ENCODE measurements at places on chromosomes 3 and 15.

- DNase-seq = no peak
Measured at GRCh38 chr3:4547799-4548198, 54.7 kb downstream of the ITPR1 start.

DNA sequence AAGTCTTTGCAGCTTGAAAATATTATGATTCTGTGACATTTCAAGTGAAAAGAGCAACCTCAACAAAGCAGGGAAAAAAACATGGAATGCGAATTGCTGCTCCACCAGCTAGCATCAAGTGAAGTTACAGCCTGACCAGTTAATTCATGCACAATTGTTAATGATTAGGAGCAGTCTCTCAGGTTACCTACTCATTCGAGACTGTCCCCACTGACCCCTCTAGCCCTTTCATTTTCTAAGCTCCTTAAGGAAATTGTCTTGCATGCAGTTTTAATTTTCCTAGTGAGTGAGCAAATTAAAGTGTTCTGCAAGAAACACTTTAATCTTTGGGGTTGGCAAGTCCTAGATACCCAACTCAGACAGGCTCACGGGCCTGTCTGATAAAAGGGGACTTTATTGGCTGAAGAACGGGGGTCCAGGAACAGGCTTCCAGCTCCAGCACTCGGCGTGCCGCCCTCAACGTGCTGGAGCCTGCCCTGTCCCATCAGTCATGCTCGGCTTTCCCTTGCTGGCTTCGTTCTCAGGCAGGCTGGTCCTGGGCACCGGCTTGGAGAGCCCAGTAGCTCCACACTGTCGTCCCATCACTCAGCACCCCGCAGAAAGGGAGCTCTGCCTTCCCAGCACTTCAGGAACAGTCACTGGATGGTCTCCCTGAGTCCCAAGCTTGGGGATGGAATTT lies 18.3 kb downstream of the PODXL2 start:
- DNase-seq = no peak

- no peak for DNase-seq
Measured at GRCh38 chr15:93223803-93224202, 134.8 kb upstream of the RGMA start.

DNA sequence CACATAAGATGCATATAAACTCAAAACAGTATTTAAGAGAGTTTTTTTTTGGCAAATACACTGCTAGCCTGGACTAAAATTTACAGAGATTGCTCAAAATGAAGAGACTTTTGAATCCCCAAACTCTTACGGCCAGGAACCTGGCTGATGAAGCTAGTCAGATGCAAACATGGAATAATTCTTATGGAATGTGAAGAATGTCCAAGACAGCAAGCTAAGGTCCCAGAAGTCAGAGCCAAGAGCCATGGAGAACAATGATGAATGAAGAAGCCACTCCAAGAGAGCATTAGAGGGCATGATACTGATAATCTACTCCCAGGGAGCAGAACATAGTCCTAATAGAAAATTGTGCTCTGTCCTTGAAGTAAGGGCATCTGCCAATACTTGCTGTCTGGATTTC lies 705.5 kb downstream of the DIPK2A start:
- DNase-seq = no peak

GRCh38 chr3:47984075-47984728 lies 32.0 kb downstream of the MAP4 start:
- no peak for DNase-seq

- DNase-seq = no peak
Measured at GRCh38 chr3:102024270-102024904, 175.1 kb downstream of the NFKBIZ start.

DNA sequence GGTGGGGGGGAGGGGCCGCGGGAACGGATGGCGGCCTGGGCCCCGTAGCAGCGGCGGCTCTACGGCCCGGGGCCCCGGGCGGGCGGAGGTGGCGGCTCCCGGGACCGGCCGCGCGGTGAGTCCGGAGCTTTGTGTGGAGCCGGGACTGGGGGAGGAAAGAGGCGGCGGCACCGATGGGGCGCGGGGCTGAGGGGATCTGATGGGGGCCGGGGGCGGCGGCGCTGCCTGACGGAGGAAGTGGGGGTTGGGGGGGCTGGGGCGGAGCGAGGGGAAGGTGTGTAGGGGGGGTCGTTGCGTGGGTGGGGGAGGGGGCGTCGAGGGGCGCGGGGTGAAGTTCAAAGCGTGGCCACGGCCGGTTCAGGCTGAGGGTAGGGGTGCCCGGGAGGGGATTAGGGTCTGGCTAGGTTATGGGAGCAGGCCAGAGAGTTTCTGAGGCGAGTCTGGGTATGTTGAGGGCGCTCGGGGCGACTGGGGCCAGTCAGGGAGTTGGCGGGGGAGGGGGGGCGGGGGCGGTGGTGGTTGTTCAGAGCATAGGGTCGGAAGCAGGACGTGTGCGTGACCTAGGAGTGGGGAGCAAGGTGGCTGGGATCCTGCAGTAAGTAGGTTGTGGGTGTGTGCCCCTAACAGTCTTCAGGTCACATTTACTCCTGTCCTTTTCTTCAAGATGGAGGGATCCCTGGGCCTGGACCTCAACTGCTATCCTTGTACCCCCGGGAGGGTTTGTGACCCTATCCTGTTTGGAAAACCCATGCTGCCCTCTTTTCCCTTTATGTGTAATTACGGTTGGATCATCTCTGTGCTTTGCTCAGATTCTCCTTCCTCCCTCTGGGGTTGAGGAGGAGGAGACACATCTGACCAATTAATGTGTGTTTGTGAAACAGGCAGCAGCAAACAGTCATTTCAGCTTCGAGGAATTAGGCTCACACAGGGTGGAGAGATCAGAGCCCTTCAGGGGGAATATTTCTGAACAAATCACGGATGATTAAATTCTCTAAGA lies 644 bp downstream of the ZNF609 start:
- DNase-seq = peak; percentile 3

DNA sequence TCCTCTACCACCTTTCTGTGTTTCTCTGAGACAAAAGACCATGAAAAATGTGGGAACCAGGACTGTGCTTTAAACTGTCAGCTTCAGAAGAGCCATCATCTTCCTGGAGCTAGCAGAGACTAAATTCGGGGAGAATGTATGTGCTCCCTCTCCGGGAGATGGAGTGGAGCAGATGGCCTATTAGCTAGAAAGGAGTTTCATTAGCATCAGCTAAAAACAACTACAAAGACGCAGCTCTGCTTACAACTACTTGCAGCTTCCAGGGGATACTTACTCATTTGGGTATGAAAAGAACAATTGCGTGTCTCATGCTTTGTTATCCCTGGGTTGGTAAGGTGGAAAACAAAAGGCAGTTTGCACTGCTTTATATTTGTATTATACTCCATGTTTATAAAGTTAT lies 159.6 kb downstream of the MFSD1 start:
- DNase-seq = no peak

- DNase-seq = peak; percentile 80
Measured at GRCh38 chr3:187150599-187150998, 11.3 kb upstream of the RPL39L start.

DNA sequence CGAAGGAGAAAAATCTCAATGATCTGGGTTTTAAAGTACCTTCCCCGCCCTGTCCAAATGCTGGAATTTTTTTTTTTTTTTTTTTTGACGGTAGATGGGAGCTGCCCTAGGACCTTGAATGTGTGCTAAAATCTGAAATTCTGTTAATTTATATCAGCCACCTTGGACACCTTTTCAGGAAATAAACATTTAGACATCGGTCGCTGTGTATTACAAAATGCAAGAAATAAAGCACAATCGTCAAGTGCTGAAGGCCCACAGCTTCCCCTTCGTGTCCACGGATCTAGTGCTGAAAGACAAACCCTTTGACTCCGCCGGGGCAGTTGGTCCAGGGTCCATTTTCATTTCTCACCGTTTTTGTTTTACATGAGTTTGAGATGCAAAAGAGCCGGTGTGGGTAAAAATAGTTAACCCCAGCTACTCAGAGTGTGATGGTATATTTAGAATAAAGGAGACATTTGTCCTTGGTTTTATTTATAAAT lies 90.2 kb upstream of the CHD2 start:
- DNase-seq = peak; percentile 47

- no peak for DNase-seq
Measured at GRCh38 chr15:38307251-38307650, 54.6 kb downstream of the SPRED1 start.

DNA sequence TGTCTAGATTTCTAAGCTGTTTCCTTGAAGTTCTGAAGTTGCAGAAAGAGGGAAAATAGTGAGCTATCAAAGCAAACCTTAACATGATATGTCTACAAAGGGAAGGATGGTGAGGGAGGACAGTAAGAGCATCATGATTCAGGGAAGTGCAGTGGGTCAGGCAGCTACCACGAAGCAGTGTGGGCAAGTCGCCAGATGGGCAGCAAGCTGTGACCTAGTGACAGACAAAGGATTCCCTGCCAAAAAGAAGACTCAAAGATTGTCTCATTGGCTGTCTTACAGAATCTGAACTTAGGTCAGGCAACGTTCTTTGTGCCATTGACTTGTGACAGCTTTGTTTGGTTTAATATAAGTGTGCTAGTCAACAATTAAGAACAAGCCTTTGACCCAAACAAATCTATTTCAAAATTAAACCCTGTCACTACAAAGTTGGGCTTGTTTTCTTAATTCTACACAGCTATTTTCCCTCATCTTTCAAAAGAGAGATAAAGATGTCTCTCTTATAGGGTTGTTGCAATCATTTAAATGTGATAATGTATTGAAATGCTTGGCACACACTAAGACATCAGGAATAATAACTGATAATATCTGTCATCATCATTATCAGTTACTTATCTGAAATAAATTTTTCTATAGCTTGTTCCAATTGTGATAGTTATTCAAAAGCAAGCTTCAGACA lies 153.3 kb downstream of the ECT2 start:
- DNase-seq = no peak

- DNase-seq = no peak
Measured at GRCh38 chr15:92892201-92892555, 7.9 kb upstream of the CHD2 start.

GRCh38 chr15:69104050-69104750 lies 56.2 kb upstream of the GLCE start:
- no peak for DNase-seq

GRCh38 chr3:134696155-134696554 lies 45.3 kb upstream of the KY start:
- DNase-seq = no peak

DNA sequence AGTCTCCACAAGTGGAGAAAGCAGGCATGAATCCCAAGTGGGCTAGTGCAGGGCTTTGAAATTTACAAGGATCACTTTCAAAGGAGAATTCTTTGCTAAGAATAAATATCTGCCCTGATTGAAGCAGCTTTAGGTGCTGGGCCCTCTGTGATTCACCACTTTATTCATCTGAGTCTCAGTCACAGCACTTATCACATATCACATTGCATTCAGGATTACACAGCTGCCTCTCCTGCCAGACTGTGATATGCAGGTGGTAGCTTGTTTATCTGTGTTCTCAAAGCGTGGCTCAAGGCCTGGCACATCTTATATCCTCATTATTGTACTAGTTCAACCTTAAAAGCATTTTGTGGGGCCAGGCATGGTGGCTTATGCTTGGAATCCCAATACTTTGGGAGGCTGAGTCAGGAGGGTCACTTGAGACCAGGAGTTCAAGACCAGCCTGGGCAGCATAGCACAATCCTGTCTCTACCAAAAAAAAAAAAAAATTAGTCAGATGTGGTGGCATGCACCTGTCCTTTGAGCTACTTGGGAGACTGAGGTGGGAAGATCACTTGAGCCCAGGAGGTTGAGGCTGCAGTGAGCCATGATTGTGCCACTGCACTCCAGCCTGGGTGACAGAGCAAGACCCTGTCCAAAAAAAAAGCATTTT lies 156.9 kb upstream of the EIF1B start:
- DNase-seq = no peak

DNA sequence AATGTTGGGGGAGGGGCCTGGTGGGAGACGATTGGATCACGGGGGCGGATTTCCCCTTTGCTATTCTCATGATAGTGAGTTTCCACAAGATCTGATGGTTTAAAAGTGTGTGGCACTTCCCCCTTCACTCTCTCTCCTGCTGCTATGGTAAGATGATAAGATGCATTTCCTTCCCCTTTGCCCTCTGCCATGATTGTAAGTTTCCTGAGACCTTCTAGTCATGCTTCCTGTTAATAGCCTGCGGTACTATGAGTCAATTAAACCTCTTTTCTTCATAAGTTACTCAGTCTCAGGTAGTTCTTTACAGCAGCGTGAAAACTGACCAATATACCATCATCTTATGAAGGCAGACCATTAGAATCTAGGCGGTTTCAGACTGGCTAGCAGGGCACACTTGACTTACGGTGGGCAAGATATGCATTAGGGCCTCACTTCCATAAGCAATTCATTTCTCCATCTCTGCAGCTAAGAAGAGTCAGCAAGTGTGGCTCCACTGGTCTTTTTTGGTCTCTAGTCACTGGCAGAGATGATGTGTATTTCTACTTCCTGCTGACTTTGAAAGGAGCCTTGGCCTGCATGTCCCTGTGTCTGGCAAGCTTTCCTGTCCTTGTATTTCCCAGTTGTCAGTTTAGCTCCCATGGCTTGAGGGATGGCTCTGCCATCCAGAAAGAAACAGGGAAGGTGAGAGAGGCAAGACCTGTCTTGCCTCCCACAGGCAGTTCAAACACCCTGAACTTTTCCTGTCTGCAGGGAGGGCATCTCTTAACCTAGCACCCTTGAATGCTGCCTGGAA lies 109.0 kb upstream of the ADAMTS9 start:
- DNase-seq = no peak

GRCh38 chr15:80800067-80800466 lies 20.9 kb downstream of the CEMIP start:
- DNase-seq = no peak

GRCh38 chr3:194275721-194276120 lies 75.4 kb downstream of the CPN2 start:
- DNase-seq = no peak

GRCh38 chr3:120181632-120182031 lies 87.4 kb upstream of the GSK3B start:
- no peak for DNase-seq

- no peak for DNase-seq
Measured at GRCh38 chr3:158095111-158095813, 11.0 kb downstream of the SHOX2 start.

- no peak for DNase-seq
Measured at GRCh38 chr15:65655457-65655856, 33.7 kb downstream of the SLC24A1 start.

DNA sequence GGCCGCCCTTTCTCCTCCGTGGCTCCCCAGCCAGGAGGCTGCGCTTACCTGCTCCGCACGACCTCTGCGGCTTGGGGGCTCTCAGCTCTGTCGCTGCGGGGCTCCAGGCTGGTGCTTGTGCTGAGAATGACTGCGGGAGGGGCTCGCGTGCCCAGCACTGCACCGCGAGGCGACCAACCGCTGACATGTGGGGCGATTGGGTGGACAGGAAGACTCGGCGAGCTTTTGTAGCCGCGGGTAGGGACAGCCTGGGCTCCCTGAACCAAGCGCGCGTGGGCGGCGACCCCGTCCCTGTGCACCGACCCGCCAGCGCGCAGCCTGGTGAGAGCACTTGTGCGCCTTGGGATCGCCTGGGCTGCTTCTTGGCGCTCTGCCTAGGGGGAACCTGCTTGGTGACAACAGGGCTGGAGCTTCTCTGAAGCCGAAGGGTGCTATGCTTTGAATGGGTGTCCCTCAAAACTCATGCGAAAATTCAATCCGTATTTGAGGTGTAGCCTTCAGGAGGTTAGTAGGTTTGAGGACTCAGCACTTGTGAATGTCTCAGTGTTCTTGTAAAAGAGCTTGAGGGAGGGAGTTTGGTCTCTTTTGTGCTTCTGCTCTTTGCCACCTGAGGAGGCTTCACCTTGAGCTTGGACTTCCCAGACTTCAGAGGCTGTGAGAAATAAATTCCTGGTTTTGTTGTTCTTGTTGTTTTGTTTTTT lies 50.4 kb downstream of the IL12A start:
- no peak for DNase-seq
